ENCODE measurements at places on chromosomes 1 and 21. TPM values are rescaled to one million over a fixed set of nuclear protein-coding genes. Genes with fewer than 3 reads are reported as not detected.

DNA sequence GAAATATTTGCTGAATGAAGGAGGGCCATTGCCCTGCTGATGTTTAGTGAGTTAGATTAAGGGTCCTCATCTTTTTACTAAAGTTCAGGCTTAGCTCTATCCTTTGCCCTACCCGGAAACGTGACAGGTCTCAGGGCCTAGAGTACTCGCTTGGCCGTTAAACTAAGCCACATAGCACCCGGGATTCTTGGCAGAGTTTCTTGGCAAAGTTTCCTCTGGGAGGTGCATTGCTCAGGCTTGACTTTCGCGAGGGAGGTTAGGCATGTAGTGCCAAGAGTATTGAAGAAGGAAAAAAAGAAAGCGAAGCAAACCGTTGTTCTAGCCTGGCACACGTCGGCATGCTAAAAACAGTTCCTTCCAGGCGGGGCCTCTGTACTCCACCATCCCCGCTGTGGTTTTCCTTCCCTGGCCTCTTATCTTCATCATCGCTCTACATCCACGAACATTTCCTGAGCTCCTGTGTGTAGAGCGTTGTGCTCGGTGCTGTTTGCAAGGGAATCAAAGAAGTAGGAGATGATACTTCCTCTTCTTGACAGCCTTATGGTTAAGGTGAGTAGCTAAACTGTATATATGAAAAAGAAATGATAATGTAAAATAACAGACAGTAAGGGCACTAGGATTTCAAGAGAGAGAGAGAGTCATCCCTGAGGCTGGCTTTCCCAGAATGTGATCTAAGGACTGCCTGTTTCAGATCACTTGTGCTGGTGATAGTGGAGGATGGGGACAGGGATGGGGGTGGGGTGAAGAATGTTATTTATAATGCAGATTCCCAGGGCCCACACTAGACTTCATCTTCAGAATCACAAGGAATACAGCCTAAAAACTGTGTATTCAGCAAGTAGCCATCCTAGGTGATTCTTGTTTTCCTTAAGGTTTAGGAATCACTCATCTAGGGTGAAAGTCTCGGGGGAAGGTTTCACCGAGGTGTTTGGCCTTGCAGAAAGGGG, 18.8 kb downstream of the RNF220 start:
- DNase-seq = peak; percentile 73

- peak; percentile 73 for DNase-seq
Measured at GRCh38 chr1:214446772-214447556, 104.4 kb downstream of the PTPN14 start.

C4BPB gene
- not detected for polyA plus RNA-seq

FCRL1 gene
- polyA plus RNA-seq = 0.05 TPM

Data from muscle of leg (tissue), 16 donors.